ENCODE measurements at places on chromosomes 7 and 10.

GRCh38 chr10:7403620-7404019, 7.2 kb downstream of the SFMBT2 start:
- DNase-seq: no peak

DNA sequence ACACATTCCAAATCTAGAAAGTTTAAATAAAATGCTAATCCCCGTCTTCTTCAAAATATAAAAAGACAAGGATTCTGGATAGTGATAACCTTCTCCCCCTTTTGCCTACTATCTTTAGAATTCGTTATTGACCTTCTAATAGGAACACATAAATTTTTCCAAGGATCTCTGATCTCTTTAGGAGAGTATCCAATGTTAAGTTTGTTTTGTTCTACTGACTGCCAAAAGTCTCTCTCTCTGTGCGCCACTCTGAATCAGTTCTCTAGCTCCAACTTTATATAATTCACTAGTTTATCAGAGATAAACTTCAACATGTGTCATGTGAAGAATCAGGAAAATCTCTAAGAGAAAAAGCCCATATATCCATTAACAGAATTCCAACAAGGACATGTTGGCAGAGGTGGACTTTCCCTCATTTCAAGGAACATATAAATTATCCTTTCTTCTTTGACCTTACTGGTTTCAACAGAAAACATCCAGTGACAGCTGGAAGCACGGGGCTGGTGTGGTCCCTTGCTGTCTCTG, 615.6 kb downstream of the KCNMA1 start:
- no peak for DNase-seq

GRCh38 chr7:117012696-117013095, 59.4 kb downstream of the ST7 start:
- no peak for DNase-seq

DNA sequence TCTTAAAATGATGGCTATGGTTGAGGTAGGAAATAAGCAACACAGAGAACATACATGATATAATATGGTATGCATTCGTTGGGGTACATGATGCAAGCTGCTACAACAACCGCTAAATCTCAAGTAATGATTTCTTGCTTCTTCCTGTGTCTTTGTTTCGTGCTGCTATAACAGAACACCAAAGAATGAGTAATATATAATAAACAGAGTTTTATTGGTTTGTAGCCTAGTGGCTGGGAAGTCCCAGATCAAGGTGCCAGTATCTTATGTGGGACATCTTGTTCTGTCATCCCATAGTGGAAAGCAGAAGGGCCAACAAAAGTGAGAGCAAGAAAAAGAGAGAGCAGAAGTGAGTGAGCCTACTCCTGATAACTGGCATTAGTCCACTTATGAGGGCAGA, 689.7 kb downstream of the SUGCT start:
- DNase-seq: no peak

DNA sequence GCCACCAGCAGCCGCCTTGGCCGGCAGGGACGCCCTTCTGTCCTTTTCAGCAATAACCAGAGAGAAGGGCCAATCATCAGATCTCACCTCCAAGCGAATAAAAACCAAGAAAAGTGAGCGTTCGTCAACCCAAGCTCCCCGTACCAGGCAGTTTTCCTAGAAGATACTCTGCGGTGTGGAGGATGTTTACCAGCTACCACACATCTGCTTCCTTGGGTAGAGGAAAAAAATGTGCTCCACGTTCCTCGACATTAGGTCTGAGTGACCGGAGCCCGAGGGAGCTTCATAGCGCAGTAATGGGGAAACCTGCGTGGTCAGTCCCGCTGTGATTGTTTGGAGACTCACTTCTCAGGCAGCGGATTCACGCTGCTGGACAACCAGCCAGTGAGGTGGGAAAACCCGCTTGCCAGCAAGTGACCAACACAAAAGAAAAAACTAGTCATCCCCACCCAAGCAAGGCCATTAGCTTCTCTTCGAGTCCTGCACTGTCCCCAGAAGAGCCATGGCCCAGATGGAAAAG, 73.0 kb downstream of the ZRANB1 start:
- DNase-seq: no peak

GRCh38 chr7:24619978-24620377, 46.7 kb downstream of the PALS2 start:
- no peak for DNase-seq

DNA sequence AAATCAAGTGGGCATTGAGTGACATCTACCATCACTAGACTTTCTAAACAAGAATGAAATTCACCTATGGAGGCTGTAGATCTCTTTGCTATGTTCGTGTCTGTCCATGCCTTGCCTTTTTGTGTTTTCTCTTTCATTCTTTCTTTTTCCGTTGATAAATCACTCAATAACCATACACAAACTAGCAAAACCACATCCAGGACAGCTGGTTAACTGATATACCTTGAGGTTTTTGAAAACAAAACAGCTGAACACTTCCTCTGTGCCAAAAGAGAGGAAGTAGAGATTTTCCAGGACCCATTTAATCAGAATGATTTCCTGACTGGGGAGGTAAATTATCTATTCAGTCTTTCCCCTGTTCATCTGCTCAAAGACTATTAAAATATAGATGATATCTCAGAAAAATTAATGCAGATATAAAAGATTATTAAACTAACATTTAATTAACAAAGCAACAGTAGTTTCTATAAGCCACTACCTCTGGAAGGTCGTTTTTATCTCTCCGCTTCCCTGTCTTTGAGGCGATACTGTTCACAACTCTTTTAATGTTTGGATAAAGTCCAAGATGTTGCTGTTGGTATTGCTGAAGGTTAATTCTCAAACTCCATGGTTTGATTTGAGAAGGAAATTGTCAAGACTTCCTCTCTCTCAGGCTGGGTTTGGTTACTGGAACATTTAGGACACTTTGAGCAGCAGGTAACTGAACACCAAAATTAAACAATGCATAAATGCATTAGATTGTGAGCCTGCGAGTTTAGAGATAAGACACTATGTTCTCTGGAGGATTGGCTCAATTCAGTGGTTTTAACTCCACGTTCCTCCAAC, 24.4 kb upstream of the C10orf67 start:
- DNase-seq: no peak

DNA sequence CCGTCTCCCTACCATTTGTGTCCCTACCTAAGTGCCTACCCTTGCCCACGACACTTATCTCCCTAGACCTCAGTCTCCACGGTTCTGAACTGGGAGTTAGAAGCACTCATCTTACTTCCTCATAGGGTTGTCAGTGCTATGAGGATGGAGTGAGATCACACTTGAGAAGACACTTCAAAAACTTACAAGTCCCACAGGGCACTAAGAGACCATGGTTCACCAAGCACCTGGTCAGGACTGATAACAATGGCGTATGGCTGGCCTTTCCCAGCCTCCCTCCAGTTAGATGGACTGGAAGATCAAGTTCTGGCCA, 43.2 kb downstream of the KCNMA1 start:
- no peak for DNase-seq

- DNase-seq: no peak
These were observed 127.7 kb downstream of the NRBF2 start for GRCh38 chr10:63260860-63261251.

DNA sequence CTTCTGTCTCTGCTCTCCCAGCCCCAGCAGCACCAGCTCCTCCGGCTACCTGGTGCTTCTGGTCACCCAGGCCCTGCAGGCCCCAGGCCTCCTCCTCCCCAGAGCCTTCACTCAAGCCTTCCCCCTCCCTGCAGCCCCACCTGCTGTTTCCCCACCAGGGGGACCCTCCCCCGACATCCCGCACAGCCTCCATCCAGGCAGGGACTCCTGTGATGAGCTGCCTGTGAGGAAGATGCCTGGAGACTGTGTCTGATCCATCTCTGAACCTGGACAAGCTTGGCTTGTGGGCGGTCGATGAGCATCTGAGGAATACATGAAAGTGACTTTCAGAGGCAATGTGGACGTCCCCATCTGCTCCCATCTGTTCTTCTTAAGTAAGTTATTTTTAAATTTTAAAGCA, 45.0 kb downstream of the RAMP3 start:
- DNase-seq: no peak

DNA sequence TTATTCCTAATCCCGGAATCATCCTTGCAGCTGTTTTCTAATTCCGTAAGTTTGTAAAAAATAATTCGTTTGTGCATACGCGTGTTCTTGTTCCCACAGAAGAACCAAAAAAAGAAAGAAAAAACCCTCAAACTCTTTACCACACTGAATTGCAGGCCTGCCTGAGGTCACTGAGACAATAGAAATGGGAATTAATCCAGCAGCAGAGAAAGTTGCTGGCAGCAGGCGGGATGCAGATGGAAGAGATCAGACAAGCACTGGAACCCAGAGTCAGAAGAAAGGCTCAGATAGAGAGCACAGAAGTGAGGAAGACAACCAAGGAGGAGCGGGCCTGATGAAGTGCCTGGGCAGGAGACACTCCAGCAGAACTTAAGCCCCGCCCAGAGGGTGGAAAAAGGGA, 141.5 kb upstream of the VWC2 start:
- no peak for DNase-seq

- no peak for DNase-seq
These were observed 82.2 kb upstream of the GPR22 start for GRCh38 chr7:107387573-107388219.

GRCh38 chr10:133295426-133296320, 13.0 kb downstream of the TUBGCP2 start:
- DNase-seq: no peak

DNA sequence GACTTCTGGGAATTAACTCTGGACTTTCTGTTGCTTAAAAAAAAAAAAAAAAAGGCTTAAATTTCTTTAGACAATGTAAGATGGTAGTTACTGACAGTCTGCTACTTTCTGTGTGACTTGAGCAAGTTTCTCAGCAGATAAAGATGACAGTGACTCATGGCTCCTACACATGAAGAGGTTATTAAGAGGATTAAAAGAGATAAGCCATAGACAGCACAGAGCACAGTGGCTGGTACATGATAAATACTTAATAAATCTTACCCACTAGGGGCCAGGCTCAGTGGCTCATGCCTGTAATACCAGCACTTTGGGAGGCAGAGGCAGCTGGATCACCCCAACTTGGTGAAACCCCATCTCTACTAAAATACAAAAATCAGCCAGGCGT, 174.8 kb downstream of the JAZF1 start:
- no peak for DNase-seq

GRCh38 chr7:155058896-155059295, 11.2 kb upstream of the HTR5A start:
- no peak for DNase-seq

DNA sequence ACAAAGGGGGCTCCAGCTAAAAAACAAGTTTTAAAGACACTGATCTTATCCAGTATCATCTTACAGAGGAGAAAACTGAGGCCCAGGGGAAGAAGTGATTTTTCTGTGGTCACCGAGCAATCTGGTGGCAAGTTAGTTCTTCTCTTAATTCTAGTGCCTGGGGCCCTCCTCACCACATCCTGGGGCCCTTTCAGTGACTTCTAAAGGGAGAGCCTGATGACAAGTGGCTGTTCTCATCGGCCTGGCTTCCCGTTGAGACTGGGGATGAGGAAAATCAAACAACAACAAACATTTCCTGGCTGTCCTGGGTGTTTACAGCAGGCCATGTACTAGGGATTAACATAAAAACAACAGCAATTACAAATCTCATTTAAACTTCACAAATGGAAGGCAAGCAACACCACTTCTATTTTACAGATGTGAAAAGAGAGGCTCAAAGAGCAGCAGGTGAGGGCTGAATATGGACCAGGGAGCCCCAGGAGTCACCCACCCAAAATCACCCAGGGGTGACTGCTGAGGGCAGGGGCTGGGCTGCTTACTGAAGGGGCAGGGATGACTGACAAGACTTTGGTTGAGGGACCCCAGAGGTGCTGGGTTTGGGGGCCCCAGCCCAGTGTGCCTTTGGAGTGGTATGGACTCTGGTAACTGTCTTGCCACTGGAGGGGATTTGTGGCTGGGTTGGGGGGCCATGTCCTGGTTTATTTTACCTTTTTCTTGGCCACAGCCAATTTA, 24.7 kb upstream of the MTPAP start:
- DNase-seq: no peak

GRCh38 chr7:81002421-81002820, 83.6 kb upstream of the SEMA3C start:
- no peak for DNase-seq

DNA sequence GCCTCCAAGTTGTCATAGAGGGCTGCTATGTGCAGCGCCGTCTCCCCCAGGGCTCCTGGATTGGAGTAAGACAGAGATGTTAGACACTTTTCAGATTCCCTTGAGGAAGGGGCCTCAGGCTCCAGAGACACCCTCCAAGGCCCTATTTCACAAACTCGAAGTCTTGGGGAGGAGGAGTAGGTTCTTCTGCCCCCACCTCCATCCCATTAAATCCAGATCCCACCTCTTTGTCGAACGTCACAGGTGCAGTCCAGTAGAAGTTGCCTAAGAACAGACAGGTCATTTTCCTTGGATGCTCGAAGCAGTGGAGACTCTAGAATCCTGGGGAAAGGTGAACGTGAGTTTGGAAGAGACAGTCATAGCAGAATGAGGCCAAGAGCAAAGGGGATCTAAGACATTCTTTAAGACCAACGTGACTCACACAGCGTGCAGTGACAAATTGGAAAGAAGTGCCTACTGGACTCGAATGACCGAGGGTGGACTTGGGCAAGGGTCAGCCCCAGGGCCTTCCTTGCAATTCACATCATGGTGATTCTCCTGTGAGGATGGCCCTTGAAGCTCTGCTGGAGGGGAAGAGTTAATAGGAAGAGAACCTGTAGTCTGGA, 3.3 kb downstream of the TRPV5 start:
- DNase-seq: no peak

DNA sequence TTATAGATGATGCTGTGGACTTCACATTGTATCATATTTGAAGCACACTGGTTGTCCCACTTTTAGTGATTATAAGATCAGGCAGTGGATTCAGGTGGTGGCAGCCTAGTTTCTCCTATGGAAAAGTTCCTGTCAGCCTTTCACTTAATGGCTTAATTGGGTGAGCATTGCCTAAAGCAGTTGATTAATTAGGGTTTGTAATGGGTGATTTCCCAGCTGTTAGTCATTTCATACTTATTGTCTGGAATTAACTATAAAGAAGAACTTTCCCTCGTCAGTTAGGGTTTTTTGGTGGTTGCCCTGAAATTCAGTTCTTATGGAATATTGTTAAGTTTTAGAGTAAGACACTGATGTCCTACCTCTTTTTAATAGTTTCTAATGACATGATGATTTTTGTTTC, 78.8 kb downstream of the SLC25A40 start:
- DNase-seq: no peak

DNA sequence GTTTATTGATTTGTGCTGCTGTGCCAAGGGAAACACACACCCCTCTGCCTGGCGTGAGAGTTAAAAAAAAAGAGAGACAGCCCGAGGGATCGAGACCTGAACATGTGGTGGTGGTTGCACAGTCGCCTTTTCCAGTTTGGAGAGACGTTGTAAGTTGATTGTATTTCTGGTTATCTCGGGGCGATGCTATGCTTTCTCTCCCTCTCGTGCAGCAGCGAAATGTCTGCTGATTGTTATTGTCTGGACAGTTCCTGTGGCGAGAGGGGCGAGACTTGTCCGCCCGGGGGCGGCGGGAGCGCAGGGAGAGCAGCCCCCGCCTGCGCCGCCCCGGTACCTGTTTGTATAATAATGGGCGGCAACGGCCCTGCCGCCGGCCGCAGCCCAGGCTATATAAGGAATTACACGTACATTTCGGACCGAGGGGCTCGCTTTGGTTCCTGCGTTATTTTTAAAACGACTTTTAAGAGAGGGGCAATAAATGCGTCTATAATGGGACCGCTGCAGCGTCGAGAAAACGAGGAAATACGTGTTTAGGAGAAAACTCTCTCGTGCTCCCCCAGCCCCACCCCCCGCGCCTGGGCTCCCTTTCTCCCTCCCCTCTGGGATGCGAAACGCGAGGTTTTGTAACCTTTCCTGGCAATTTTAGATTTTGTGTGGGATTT, 1.7 kb downstream of the ZEB1 start:
- DNase-seq: peak; percentile 4
